HFFc6 (cell line): ENCODE measurements at places on chromosomes 12 and 14.
A peak's percentile ranks its signal among the peaks of the same experiment; 100 is the strongest.

DNA sequence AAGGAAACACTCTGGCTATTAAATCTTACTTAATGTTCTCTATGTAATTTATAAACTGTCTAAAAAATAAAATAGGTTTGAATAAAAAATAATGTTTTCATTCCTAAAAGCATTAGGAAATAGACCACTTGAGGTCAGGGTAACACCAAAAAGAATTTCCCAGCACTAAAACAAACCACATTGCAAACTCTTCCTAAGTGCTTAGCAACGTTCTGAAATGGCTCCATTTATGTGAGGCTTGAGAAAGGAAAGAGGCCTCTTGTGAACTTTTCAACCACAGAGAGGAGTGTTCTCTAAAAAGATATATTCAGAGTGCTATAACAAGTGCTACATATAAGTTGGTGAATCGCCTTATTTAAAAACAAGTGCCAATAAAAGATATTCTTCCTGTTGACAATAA, 42.7 kb downstream of the ALX1 start:
- DNase-seq, result no peak

- DNase-seq, result no peak
These were observed 11.6 kb upstream of the SRSF9 start for GRCh38 chr12:120481022-120481767.

DNA sequence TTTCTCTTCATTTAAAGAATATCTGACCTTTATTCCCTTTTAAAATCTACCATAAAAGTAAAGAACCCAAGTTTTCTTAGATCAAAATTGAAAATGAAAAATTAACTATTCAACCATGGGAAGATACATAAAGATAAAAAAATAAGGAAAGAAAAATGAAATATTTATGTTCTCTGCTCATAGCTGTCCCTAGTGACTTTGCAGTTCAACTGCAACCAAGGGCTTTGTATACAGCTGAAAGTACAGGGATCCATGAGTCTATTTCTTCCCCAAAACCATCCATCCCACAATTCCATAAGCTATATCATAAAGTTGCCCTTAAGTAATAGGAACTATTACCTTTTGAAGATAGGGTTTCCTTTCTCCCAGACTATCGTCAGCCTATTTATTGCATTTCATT, 113.1 kb downstream of the ITPR2 start:
- no peak for DNase-seq

- DNase-seq, result peak; percentile 39
These were observed 12.8 kb downstream of the DIP2B start for GRCh38 chr12:50517421-50518048.
